CD4-positive, alpha-beta T cell treated with Interleukin-21 for 1 hour (primary cell): ENCODE measurements at places on chromosomes 13 and 19.

DNA sequence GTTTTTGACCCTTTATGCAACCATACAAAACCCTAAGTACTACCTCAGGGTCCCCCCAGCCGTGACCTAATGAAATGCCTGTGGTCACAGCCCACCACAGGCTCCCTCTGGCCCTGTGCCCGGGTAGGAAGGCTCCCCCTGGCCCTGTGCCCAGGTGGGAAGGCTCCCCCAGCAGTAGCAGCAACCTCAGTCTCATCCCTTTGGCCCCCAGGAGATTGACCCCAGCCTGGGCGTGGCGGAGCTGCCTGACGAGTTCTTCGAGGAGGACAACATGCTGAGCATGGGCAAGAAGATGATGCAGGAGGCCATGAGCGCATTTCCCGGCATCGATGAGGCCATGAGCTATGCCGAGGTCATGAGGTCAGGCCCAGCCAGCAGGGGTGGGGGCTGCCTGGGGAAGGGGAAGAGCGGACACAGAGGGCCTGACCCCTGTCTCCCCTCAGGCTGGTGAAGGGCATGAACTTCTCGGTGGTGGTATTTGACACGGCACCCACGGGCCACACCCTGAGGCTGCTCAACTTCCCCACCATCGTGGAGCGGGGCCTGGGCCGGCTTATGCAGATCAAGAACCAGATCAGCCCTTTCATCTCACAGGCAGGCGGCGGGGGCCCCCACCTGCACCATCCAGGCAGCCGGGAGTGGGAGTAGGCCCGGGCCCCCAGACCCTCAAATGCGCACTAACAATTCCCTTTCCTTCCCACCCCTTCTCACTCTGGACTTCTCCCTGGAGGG, 6.3 kb upstream of the BEST2 start:
- DNase-seq = no peak

DNA sequence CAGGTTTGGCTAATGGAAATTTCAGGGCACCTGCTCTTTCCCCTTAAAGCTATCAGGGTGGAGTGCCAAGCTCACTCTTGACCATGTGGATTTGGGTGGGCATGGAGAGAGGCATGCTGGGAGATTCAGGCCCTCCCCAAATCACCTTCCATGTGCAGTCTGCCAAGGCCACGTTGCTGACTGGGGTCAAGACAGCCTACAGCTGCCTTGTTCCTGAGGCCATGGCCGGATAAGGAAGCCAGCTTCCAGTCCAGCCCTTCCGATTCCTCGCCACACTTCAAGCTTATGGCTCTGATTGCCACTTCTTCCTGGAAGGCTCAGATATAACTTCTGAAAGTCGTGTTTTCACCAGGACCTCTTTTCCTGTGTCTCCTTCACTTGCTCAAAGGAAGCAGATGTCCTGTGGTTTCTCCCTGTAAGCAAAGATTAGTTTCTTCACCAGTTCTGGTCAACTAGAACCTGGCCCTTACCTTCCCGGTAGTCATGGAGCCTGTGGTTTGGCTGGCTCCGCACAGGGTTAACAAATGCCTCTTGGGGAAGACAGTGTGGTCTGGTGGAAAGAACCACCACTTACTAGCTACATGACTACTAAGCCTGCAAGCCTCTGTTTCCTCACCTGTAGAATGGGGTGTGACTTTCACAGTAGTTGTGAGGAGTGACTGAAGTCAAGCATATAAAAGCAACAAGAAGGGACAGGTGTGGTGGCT, 16.1 kb upstream of the TPT1 start:
- DNase-seq = no peak

- DNase-seq = no peak
Measured at GRCh38 chr19:1844513-1845124, 3.7 kb downstream of the REXO1 start.

DNA sequence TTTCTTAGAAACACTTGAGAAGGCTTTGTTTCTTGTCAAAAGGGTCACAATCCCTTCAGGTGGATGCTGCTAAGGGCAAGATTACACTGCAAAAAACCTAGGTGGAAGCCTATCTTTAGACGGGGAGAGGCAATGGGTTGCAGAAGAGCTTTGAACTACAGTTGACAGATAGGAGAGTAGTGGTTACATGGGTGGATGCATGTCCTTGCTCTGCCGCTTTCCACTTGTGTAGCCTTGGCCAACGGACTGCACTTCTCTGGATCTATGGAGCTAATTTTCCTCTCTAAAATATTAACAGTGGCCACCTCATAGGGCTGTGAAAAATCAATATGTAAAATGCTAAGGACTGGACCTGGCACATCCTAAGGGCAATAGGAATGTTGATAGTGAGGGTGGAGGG, 980 bp downstream of the BCKDHA start:
- no peak for DNase-seq

GRCh38 chr13:39909634-39910033, 254.2 kb downstream of the COG6 start:
- no peak for DNase-seq

DNA sequence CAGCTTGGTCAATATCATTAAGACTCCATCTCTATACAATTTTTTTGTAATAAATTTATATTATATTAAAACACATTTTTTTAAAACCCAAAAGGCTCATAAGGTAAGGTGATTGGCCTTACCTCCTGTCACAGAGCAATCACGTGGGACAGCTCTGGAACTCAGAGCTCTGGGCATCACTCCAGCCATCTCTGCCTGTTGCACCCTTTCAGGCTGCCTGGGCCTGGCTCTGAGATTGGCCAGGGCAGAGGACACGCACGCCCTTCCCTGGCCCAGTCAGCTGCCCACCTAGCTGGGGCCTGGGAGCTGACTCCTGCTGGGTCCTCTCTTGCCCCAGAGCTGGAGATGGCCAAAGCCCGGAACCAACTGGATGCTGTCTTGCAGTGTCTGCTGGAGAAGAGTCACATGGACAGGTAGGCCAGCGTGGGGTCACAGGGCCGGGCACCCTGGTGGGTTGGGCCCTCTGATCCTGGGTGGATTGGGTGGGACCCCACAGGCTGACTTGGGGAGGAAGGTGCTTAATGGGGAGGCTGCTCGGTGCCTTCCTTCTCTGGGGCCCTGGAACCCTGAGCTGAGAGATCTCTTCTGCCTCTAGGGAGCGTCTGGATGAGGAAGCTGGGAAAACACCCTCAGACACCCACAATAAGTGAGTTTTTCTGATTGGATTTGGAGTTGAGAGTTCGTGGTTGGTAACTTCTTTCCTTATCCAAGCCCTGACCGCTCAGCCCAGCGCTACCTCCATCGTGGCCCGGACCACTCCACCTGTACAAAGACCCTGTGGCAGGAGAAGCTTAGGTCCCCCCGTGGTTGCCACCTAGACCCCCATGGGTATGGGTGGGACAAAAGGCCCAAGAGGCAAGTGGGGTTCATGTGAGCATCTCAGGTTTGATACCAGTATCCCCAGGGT, 3.7 kb downstream of the LIN37 start:
- DNase-seq = no peak

GRCh38 chr13:20438801-20439200, 86.9 kb downstream of the CRYL1 start:
- no peak for DNase-seq
